ENCODE measurements at places on chromosomes 4 and X.

- DNase-seq: no peak
Measured at GRCh38 chr4:162684371-162684700, 482.4 kb downstream of the NAF1 start.

GRCh38 chrX:42094218-42094617, 170.9 kb upstream of the CASK start:
- DNase-seq: no peak

GRCh38 chr4:106854569-106855351, 181.4 kb downstream of the DKK2 start:
- no peak for DNase-seq

- no peak for DNase-seq
Measured at GRCh38 chr4:138190452-138190858, 51.7 kb downstream of the SLC7A11 start.

DNA sequence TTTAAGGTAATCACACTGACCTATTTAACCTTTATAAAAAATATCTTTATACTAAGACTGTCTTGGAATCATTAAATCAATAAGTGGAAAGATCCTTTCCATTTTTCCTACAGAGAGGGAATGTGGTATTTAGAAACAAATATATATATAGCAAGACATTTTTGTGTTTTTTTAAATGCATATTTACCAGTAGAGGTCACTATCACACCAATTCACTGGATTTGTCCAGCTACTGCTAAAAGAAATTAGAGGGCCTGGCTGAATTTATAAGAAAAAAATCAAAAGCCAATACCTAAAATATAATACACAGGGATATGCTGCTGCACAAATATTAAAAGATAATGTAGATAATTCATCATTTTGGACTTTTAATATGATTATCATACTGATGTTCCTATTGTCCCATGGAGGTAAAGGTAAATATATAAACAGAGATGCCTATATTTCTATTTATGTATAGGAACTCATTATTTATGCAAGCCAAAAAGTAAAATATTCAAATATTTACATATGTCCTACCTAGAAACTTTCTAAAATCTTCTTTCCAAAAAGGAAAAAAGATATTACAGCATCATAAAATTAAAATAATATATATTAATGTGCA, 69.5 kb downstream of the PDE5A start:
- peak; percentile 55 for DNase-seq

DNA sequence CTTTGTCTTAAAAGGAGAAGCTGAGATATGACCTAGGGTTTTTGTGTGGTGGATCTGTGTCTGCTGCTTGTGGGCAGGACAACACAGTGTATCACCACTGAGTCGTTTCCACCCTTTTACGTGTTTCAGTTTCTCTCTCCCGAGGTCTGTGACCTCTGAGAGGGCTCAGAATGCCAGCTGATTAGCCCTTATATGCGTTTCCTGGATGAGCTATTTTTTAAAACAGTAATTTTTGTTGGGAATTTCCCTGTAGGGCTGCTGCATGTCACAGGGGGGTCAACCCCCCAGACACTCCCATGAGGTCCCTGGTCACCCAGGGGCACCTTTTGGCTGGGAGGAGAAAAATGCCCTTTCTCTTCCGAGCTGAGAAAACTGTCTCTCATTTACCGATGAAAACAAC, 170.4 kb upstream of the CASK start:
- no peak for DNase-seq

- DNase-seq: no peak
Measured at GRCh38 chrX:149962010-149962409, 23.7 kb upstream of the EOLA2 start.

DNA sequence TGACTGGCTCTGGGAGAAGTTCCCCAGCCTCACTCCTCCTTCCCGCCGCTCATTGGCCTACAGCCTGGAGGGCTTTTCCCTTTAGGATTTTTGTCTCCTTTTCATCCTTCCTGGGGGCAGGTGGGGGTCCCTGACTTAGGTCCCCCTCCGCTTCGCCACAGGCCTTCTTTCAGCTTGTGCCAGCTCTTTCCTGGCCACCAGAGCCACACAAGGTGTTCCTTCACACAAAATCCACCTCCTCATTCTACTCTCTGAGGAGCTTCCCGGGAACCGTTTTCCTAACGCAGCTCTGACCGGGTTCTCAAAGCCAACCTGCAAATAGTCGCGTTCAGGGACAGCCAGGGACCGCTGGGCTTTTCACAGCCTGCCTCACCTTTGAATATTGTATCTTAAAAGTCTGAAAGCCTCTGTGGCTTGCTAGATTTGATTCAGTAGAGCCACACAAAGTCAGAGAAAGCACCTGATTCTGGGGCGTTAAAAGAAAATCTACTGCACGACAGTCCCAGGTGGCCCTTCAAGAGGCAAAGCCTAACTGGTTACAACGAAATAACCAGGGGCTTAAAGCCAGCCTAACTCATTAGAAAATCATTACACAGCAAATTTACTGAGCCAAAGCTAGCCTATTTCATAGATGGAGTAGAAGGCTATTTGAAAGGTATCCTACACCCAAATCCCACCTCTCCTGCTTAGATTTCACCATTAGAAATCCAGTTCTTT, 731 bp upstream of the GPC3 start:
- no peak for DNase-seq

DNA sequence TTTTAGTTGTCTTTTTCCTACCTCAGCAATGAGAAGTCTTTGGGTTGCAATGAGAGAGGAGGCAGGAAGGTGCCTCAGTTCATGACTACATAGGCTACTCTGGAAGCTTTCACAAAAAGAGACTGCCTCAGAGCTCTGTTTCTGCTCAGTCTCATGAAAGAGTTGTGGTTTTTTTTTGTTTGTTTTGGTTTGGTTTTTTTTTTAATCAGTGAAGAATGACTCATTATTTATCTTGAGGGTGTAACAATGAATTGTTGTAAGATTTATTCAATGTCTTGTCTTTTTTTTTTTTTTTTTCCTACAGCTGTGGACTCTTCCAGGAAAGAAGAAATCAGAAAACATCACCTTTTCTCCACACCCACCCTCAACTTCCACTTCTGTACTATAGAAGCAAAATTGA, 67.5 kb upstream of the CXCL13 start:
- DNase-seq: no peak

GRCh38 chr4:31417040-31417439, 696.9 kb downstream of the PCDH7 start:
- DNase-seq: no peak

GRCh38 chr4:80788798-80789197, 241.7 kb upstream of the BMP3 start:
- DNase-seq: no peak

GRCh38 chr4:79455216-79455615, 47.2 kb upstream of the GK2 start:
- no peak for DNase-seq

DNA sequence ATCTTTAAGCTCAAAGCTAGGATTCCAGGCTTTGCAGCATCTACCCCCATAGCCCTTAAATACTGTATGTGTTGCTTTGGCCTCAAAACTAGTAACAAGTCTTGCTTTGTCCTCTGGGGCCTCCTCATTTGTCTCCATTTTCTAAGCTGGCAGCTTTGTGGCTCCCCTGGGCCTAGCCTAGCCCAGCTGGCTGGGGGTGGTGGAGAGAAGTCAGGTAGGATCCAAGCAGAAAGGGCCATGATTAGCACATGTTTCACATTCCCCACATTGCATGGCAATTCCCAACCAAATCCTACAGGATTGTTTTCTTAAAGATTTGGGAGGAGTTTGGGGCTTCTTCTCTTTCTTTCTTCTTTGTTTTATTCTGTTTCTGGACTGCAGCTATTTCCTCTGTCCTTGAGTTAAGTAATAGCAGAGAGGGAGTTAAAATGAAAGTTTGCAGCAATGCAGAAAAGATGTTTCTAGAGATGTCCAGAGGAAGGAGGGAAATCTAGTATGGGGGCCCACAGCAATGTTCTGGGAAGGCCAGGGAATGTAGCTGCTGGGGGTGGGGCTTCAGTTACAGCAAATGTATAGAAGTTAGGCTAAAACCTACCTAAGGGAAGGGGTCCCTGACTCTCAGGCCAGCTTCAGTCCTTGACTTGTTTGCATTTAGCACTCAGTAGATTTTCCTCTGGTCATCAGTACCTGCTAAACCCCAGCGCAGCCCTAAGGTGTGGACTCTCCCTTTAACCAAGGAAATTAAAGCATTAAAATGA, 92.1 kb downstream of the SHROOM4 start:
- DNase-seq: no peak

DNA sequence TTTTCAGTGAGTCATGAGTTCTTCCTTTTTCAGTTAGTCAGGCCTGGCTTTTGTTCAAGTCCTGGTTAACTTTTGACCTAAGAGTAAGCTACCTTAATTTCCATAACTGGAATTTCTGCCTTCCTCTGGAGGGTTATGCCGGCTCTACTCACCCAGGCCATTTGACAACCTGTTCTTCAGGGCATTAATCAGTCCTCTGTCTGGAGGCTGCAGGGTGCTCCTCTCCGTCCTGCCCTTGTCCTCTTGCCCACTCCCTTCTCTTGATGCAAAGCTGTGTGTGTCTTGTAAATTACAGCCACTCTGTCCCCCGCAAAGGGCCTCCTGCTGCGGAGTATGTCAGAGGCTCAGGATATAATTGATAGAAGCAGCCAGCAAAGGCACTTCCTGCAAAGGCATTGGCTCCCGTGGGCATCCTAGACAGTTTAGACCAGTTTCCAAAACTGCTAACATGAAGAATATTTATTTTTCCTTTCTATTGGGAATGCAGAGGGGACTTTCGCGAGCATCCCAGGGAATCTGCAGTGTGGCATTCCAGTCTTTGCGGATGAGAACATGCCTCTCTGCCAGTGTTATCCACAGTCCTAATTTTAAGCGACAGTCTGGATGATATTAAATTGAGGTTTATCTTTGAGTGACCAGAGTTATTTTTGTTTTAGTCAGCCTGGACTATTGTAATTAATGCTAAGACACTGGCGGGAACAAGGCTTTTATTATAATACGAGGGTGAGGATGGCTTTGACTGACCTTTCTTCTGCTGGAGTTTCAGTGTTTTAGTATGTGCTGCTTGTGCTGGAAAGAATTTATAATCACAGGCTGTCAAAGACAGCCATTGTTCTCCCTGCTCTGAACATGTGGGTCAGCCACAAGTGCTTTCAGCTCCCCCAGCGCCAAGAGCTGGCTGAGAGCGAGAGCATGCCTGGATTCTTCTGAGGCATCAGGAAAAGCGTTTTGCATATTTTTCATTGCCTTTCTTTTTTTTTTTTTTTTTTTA, 74.2 kb downstream of the LIMCH1 start:
- peak; percentile 98 for DNase-seq

DNA sequence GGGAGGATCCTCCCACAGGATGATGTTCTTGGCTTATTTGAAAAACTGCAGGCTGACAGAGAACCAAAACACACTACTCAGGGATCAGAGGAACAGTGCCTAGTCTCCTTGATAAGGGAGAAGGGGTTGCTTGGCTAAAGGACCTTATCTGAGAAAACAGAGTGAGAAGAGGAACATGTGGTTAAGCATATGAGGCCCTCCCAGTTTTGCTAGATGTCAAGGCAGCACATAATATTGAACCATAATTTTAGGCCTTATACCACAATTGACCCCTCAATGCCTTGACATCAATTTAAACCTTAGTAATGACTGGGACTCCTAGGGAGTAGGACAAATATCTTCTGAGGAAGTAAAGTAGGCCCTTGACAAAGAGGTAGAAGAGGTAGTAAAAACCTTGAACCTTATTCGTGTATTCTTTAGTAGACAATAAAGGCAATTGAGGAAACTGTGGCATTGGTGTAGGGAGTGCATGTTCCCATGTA, 79.3 kb downstream of the TEX13C start:
- no peak for DNase-seq

DNA sequence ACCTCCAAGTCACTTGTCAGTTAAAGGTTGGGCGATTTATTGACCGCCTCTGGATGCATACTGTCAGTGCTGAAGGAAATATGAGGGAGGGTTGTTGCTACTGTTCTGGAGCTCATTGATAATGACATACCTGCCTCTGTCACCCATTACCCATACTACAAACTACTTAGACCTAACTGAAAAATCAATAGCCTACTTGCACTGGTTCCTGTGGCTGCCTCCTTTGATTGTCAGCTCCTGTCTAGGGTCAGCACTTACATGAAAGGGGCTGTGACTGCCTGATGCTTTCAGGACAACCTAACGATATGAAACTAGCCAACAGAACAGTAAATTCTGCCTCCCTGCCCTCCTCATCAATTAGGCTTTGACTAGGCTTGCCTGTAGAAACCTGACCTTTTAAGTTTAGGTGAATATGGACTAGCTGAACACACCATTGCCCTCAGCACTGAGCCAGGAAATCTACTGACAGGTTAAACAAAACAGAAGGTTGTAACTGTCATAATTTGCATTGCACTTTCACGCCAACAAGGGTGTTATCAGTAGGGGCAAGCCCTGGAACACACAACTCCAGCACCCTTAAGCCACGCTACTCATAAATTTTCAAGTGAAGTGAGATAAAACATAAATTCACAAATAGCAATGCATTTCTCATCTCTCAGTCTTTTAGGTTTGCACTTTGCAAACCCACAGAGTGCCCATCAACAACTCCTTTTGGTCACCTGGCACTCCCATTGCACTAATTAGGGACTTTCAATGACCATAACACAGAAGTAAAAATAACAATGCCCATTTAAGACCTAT, 9.0 kb upstream of the MAB21L2 start:
- no peak for DNase-seq

GRCh38 chr4:4694296-4694772, 152.5 kb upstream of the STX18 start:
- peak; percentile 61 for DNase-seq

GRCh38 chr4:21827575-21827974, 121.0 kb downstream of the KCNIP4 start:
- DNase-seq: no peak

GRCh38 chr4:183335369-183335940, 13.2 kb upstream of the CLDN24 start:
- DNase-seq: no peak

DNA sequence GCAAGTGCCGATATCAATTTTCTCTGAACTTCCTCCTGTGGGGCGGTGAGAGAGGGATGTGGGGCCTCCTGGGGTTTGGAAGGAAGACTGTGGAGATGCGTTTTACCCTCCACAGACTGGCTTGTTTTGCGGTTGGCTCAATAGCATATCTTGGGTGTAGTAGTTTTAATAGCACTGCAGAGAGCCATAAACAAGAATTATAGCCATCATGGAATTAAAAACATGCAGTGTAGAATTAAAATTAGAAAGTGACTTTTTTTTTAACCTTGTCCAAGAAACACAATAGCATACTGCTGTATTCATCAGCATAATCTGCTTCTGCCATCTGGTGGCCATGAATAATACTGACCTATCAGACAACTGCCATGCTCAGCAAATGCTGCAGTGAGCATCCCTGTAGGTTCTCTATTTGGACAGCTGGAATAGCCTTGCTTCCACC, 47.3 kb upstream of the SCML1 start:
- DNase-seq: peak; percentile 81

DNA sequence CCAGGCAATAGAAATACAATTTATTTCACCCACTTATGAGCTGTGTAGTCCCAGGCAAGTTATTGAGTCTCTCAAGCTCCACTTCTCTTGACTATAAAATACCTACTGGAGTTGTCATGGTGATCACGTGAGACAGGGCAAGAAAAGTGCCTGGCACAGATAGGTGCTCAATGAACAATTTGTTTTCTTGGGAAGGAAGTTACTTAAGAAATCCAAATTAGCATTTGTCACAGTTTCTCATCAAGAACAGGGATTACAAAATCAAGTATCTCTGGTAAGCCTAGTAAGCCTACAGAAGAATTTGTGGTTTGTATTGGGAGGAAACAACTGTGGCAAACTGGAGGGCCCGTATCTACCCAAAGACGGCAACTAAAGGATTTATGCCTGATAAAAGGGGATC, 37.5 kb upstream of the RASGEF1B start:
- no peak for DNase-seq
